SJSA1 (cell line): ENCODE measurements at places on chromosomes 6 and 20.

DNA sequence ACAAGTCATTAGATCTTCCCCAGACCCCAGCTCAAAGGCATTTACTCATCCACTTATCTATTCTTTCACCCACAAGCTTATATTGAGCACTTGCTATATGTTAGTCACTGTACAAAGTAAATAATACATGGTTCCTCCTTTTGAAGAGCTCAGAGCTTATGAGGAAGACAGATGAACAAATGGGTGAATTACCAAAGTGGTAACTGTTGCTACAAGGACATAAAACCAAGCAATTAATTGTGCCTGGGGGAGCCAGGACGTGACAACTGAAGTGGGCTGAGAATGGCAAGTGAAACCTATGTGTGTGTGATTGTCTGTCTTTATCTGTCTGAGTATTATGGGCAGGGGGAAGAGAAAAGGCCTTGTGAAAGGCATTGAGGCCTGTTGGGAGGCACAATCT lies 45.6 kb upstream of the AKIRIN2 start:
- H3K27ac ChIP-seq, result no peak overlapping the region
- no peaks in the 10 kb centered on the region for H3K36me3 ChIP-seq
- H3K27me3 ChIP-seq, result no peaks in the 10 kb centered on the region
- no peaks in the 10 kb centered on the region for H3K4me1 ChIP-seq
- no peak for DNase-seq
- no peak overlapping the region for H3K4me3 ChIP-seq

DNA sequence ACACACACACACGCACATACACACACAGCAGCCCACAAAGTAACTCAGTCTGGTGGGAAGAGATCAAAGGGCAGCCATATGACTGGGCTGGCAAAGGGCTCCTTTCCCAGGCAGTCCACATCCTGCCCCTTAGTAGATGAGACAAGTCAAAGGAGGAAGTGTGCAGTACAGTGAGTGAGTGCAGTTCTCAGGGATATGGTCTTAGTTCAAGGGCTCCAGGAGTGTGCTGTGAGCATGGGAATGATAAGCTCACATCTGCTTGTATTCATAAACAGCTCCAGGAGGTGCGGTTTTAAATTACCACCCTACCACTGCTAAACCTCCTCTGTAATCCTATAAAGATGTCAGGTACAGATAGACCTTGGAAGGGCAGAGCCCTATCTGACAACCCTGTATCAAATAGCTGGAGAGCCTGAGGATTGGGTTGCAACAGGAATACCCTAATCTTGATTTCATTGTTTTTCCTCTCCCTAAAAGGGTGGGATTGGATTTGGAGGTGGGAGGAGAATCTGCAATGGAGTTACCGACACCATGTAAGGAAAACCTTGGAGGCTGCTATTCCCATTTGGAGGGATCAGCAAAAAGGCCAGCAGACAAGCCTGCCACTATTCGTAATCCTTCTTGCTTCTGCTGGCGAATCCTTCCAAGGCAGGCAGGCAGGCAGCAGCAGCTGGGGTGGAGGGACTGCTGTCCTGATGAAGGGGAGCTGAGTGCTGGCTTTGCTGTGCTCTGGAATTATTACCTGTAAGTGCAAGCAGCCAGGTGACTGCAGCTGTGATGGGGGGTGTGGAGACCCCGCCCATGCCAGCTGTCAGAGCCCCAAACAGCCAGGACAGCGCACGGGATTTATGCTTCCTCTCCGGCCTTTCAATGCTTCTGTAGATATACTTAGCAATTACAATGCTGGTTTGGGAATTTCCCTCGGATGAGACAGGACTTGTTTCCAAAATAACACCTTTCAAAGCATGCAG lies 342.7 kb downstream of the PRL start:
- H3K4me3 ChIP-seq, result no peak overlapping the region
- no peak overlapping the region for H3K27ac ChIP-seq
- no peak for DNase-seq
- no peaks in the 10 kb centered on the region for H3K27me3 ChIP-seq
- no peaks in the 10 kb centered on the region for H3K36me3 ChIP-seq

GRCh38 chr6:20086992-20087391 lies 125.3 kb downstream of the MBOAT1 start:
- H3K4me3 ChIP-seq, result no peak overlapping the region
- H3K4me1 ChIP-seq, result no peaks in the 10 kb centered on the region
- H3K27me3 ChIP-seq, result no peaks in the 10 kb centered on the region
- H3K27ac ChIP-seq, result no peak overlapping the region

- no peak overlapping the region for H3K4me3 ChIP-seq
- peaks cover 24% of the 10 kb centered on the region for H3K27me3 ChIP-seq
- no peaks in the 10 kb centered on the region for H3K4me1 ChIP-seq
These were observed 305.8 kb downstream of the CDH26 start for GRCh38 chr20:60263725-60264709.

DNA sequence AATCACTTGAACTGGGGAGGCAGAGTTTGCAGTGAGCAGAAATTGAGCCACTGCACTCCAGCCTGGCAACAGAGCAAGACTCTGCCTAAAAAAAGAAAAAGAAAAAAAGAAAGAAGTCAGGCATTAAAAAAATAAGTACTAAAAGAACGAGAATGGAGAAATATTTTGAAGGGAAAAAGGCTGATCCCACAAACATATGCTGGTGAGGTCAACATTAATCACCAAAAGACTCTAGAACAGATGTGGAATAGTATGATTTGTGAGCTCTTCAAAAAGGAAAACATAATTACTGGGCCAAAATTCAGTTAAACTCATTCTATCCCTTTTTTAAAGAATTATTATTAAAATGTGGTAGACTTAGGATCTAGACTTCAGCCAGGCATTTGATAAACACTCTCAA lies 61.2 kb upstream of the NRSN1 start:
- H3K36me3 ChIP-seq, result no peaks in the 10 kb centered on the region
- no peak for DNase-seq
- no peaks in the 10 kb centered on the region for H3K4me1 ChIP-seq
- no peaks in the 10 kb centered on the region for H3K27me3 ChIP-seq
- no peak overlapping the region for H3K4me3 ChIP-seq

- peaks cover 30% of the 10 kb centered on the region for H3K27me3 ChIP-seq
- no peak overlapping the region for H3K4me3 ChIP-seq
- no peak overlapping the region for H3K27ac ChIP-seq
- H3K4me1 ChIP-seq, result peaks cover 8% of the 10 kb centered on the region
These were observed 640 bp downstream of the LRRN4 start for GRCh38 chr20:6053064-6053775.

DNA sequence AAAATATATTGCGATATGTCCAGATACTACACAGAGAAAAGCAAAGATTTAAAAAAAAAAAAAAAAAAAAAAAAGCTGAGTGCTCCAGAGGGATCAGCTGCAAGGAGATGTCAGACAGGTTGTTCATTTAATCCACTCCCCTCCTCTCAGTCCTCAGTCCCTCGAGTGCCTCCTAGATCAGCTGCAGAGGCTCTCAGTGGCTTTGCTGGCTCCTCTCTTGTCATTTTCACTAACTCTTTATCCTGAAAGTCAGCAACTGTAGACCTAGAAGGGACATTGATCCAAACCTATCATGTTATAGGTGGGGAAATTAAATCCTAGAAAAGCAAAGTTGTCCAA lies 61.6 kb downstream of the KIAA0319 start:
- no peaks in the 10 kb centered on the region for H3K36me3 ChIP-seq
- H3K27ac ChIP-seq, result no peak overlapping the region
- H3K4me1 ChIP-seq, result no peaks in the 10 kb centered on the region
- no peaks in the 10 kb centered on the region for H3K27me3 ChIP-seq
- no peak for DNase-seq
- no peak overlapping the region for H3K4me3 ChIP-seq

DNA sequence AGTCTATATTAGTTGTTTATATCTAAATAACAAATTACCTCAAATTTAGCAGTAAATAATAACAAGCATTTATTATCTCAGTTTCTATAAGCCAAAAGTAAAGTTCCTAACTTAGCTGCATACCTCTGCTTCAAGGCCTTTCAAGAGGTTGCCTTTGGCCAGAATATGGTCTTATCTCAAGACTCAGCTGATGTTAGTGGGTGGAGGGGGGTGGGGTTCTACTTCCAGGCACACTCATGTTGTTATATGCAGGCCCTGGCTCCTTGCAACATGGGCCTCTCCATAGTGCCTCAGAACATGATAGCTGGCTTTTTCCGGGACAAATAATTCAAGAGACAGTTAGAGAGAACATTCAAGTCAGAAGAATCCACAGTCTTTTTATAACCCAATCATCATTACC lies 266.0 kb downstream of the ADGRB3 start:
- H3K36me3 ChIP-seq, result no peaks in the 10 kb centered on the region
- H3K4me3 ChIP-seq, result no peak overlapping the region
- no peak for DNase-seq
- H3K4me1 ChIP-seq, result no peaks in the 10 kb centered on the region

DNA sequence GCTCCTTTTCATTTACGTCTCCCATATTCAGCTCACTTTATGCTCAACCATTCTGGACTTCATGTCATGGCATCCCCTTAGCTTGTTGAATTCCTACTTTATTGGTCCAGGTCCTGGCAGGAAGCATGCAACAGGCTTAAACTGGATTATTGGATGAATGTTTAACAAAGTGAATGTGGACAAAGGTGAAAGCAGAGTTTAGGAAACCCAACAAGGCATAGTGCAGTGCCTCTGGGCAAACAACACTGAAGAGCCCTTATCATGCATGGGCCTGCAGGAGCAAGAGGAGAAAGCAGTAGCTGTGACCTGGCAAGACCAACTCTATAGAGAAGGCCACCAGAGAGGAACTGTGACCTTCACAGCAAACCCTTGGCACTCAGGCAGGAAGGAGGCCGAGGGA lies 5.3 kb upstream of the ANKRD66 start:
- H3K4me3 ChIP-seq, result no peak overlapping the region
- H3K4me1 ChIP-seq, result no peaks in the 10 kb centered on the region
- no peak overlapping the region for H3K27ac ChIP-seq
- H3K27me3 ChIP-seq, result peaks cover 15% of the 10 kb centered on the region
- DNase-seq, result no peak
- no peaks in the 10 kb centered on the region for H3K36me3 ChIP-seq

DNA sequence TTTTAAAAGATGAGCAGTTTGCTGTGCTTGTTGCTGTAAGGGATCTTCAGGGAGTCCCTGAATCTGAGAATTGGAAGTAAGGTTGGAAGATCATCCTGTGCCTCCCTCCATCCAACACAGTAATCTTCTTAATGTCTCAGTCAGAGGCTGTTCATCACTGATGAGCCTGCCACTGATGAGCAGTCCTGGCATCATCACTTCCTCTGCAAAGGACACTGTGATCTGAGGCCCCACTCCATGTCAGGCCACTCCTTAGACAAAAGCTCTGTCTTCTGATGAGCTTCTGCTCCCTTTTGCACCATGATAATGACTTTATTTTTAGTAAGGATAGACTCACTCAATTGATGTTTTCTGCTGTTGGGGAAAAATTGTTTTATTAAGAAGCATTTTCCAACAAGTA lies 121.0 kb downstream of the UST start:
- H3K4me3 ChIP-seq, result no peak overlapping the region
- no peaks in the 10 kb centered on the region for H3K27me3 ChIP-seq
- peak overlapping the region; percentile 51; the same call in 1 of the 2 replicates for H3K27ac ChIP-seq
- no peak for DNase-seq
- no peaks in the 10 kb centered on the region for H3K36me3 ChIP-seq

DNA sequence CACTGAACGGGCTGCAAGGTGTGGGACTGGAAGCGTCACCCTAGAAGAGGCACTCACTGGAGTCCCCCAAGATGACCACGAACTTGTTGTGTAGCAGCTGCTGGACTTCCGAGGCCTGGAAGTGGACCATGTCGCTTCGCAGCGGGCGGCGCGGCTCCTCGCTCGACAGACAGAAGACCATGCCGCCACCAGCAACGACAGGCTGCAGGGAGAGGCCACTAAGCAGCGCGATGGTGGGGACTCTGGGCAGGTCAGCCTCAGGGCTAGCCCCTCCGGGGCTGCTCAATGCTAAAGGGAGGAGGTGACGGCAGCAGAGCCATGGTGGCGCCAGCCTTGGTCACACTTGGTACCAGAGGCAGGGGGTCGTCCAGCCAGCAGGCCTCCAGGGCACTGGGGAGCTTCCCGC lies 720 bp downstream of the PCED1A start:
- H3K4me1 ChIP-seq, result peaks cover 18% of the 10 kb centered on the region
- peaks cover 30% of the 10 kb centered on the region for H3K36me3 ChIP-seq
- no peaks in the 10 kb centered on the region for H3K27me3 ChIP-seq
- no peak for DNase-seq
- H3K4me3 ChIP-seq, result peak overlapping the region; percentile 74
